Stimulated activated CD8-positive, alpha-beta memory T cell treated with anti-CD3 and anti-CD28 coated beads, Interleukin-15, amount 100 ng/mL, for 48 hours (primary cell): ENCODE measurements at places on chromosomes 2 and 18.

DNA sequence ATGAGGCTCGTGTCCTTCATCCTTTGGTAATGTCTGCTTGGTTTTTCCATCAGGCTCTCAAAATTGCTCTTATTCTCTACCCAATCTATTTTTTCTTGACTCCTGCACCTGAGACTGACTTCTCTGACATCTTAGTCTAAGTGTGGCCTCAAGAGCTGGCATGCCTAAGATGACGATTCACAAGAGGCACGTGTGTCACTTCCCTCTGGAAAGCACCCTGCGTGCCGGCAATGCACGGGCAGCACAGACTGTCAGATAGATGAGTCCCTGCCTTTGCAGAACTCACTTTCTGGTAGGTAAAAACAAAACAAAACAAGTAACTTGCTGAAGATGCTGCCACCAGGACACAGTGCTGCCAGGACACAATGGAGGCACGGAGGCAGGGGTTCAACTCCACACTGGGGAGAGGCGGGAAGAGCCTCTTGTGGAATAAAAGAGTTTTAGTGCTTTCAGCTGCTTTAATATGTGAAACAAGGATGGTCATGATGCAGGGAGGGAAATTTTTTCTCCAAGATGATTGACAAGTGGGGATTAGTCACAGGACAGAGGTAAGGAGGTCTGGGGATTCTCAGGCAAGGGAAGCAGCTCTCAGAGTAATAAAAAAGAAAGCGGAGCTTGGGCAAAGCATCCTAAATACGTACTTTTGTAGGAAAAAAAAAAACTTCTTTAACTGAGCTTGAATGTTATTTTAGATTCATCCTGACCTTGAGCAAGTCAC is 27.3 kb downstream of the CYB5A start:
- DNase-seq = no peak

DNA sequence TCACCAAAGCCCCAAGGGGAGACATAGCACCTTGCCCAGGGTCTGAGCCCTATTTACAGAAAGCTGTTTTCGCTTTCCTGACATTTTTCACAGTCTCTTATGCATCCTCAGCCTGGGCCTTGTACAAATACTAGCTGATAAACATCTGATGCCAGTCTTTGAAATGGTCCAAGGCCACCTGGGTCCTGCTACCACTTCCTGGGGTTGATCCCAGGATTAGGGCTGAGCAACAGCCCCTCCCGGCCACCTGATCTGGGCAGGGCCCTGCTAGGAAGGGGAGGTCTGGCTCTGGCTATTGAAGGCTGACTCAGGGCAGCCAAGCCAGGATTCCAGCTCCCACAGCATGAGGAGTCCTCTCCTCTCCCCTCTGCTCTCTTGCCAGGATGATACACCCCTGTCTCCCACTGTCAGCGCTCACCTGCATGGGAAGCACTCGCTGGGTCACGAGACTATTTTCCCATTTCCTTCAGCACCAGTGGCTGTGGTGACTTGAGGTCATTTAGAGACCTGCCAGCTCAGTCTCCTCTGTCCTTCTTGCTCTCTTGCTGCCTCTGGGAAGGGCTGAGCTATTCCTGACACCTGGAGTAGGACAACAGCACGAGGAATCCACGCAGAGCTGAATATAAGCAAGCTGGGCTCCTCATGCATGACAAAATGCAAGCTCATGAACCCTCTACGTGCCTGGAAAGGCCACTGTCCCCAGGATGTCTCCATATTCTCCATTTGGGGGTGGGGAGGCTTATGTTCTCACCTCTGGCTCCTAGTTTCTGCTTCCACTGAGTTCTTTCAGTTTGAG is 53.0 kb upstream of the LGALSL start:
- DNase-seq = no peak

- DNase-seq = no peak
Observed at GRCh38 chr2:98026927-98027522, 31.3 kb upstream of the TMEM131 start.

DNA sequence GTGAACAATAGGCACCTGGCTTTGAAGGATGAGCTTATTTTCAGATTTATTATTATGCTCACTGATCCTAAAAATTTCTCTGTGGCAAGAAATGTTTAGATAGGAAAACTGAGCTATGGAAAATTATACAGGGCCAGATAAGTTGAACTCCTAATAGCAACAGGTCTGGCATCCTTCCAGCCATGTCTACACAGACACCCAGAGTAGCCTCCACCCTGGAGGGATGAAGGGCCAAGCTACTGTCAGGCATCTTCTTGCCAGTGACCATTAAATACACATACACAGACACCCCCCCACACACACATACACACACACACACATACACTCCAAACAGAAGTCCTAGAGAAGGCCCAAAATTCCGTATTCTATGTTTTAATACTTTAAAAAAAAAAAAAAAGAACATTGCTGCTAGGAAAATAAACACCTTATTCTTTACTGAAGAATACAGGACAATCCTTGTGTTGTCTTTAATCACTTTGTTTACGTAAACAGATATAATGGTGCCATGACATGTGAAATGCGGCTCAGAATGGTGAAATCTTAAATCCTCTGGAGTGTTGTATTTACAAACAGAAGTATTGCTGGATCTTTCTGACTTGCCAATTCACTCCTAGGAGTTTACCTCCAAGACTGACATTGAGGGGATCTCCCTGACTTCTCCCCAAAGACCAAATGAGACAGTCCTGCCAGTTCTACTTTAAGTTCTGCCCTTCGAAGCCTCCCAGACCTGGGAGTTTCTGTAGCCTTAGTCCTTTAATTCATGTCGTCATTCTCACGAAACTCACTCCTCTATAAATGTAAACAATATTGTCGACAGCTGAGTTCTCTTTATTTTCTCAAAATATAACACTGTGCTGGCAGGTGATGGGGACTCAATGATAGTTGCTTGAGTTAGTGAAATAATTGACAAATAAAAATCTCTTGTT is 163.1 kb downstream of the ANTXR1 start:
- DNase-seq = no peak

DNA sequence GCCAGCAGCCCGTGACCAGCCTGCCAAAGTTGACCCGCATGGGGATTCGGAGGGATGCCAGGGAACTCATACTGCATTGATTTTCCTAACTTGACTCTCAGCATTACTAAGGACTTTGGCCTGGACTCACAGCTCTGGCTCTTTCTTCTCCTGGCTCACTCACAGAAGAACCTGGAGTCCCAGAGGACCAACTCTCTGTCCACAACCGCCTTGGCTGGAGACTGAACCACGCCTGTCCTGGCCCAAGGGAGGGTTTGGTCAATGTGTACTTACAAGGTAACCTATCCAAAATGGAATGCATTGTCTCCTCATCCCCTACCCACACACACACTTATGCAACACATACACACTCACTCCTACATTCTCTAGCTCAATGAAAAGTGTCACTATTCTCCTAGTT is 135.6 kb upstream of the KLHL29 start:
- no peak for DNase-seq

DNA sequence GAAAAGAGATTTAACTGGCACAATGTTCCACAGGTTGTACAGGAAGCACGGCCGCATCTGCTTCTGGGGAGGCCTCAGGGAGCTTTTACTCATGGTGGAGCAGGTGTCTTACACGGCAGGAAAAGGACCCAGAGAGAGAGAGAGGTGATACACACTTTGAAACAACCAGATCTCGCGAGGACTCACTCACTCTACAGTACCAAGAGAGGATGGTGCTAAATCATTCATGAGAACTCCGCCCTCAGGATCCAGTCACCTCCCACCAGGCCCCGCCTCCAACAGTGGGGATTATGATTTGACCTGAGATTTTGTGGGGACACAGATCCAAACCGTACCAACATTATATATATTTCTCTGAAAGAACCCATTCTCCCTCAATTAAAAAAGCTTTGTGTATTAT is 79.7 kb upstream of the DOCK10 start:
- no peak for DNase-seq

GRCh38 chr2:231929961-231930592 is 3.9 kb upstream of the NPPC start:
- DNase-seq = no peak

- DNase-seq = no peak
Observed at GRCh38 chr2:19122220-19122619, 236.2 kb downstream of the OSR1 start.

DNA sequence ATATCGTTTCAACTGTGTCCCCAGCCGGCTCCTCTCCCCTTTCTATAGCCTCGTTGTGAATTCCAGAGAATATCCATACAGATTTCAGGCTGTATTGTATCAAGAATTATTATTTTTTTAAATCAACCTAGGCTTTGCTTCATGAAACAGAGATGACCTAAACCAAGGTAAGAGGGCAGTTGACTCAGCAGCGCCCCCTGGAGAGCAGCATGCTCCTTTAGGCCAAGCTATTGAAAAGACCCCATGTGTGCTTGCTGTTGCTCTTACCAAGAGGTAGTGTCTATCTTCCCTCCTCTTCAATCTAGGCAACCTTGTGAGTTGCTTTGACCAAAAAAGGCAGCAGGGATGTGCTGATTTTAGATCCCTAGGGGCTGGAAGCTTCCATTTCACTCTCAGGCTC is 426.7 kb upstream of the SMIM21 start:
- no peak for DNase-seq

DNA sequence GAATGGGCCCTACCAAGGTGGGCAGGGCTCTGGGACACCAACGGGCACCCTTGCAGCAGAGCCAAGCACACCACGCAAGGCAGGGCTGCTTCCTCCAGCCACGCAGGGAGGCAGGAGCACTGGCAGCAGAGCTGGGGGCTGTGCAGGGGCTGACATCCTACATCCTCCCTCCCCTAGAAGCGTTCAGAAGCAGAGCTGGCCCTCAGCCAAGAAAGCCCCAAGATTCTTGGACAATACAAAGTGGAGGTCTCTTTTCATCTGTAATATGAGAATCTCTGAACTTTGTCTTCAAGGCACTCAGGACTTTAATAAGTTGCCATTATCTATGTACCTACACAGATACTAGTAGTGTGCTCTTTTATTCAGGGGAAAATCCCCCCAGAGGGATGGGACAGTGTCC is 128.1 kb upstream of the AGAP1 start:
- DNase-seq = no peak

- no peak for DNase-seq
Observed at GRCh38 chr18:56309104-56309503, 329.3 kb downstream of the TXNL1 start.

DNA sequence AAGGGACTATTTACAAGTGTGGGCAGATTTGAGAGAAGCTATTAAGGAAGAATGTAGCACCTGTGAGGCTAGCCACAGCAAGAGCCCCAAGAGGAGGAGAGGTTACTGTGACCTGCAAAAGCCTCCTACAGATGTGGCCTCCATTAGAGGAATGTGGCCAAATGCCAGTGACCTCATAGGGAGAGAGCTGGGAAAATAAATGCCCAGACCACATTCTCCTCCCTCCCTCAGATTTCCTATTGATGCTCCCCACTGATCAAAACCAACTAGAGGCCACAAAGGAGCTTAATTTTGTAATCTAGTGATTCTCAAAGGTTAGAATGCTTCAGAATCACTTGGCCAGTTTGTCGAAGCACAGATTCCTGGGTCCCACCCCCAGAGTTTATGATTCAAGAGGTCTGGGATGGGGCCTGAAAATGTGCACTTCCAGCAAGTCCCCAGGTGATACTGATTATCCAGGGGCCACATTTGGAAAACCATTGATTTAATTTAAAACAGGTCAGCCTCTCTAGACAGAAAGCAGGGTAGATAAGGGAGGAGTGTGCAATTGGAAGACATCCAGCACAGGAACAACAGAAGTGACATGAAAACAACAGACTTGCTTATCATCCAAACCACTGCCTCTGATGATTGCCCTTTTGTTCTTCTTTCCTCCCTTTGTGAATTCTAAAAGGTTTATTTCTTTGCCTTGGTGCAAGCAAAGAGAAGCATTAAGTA is 61.2 kb upstream of the RBBP8 start:
- DNase-seq = no peak

- no peak for DNase-seq
Observed at GRCh38 chr2:9558948-9559381, 3.3 kb upstream of the ADAM17 start.
